ENCODE measurements at places on chromosomes 1 and 21.

GRCh38 chr1:55243655-55244054 is 28.5 kb upstream of the USP24 start:
- DNase-seq = no peak

- no peak for DNase-seq
These were observed 4.1 kb upstream of the NBL1 start for GRCh38 chr1:19639999-19640362.

GRCh38 chr1:30037251-30038118 is 685.9 kb downstream of the MATN1 start:
- no peak for DNase-seq

DNA sequence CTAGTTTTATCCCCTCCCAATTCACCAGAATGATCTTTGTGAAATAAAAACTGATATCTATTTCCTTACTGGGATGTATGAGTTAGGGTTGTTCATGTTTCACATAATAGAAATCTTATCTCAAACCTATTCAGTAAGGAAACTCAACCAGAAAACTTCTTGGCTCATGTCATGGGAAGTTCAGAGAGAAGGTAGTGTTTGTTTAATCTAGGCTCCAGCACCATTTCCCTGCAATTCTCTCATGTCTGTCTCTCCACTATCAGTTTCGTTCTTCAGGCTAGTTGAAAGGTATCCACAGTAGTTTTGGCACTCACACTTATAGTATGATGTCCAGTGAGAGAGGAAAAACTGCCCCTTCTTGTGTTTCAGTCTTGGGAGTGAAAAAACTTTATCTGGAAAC is 34.6 kb upstream of the UHMK1 start:
- DNase-seq = no peak

DNA sequence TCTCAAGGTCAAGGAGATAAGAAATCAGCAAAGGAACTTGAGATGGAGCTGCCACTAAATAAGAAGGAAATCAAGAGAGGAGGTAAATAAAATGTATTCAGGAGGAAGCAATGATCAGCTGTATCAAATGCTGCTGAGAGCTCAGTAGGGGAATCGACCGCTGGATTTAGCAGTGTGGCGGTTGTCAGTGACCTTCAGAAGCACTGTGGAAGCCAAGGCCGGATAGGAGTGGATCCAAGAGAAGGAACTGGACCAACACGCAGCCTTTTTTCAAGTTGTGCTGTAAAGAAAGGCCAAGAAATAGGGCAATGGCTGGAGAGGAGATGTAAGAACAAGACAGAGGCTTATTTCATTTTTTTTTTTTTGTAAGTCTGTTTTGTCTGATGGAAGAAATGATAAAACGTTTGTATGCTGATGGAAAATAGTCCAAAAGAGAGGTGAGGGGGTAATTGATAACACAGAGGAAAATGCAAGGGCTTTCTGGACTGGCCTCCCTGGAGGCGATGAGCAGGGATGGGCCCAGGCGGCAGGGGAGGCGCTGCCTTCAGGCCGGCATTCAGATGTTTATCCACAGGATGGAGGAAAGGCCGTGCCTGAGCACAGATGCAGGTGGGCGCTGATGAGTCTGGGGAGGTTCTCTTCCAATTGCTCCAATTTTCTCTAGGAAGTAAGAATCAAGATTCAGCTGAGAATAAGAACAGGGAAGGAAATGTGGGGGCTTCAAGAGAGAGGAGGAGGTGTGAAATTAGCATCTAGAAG is 17.5 kb upstream of the FAM43B start:
- no peak for DNase-seq

- DNase-seq = no peak
These were observed 50.5 kb downstream of the EPHB2 start for GRCh38 chr1:22761101-22761500.

DNA sequence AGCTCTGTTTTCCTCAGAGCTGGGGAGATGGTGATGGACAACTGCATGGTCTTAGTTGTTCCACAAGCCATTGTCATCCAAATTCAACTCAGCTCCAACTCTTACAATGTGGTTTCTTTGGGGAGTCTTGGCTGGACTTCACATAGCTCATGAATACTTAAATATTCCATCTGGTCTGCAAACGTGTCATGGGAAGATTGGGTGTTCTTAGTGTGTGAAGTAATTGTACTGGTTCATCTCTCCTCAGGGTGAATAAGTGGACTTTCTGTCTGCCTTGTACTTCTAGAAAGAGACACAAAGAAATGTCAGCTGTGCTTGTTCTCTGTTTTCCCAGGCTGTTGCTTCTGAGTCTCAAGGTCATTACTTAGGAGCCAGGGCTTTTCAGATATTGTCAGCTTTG is 106.6 kb downstream of the VPS13D start:
- DNase-seq = no peak
